Left kidney (tissue), 8 donors: ENCODE measurements at places on chromosomes 7 and 10. TPM values are rescaled to one million over a fixed set of nuclear protein-coding genes. Genes with fewer than 3 reads are reported as not detected.

The ARPC1A gene
- polyA plus RNA-seq, result 108 TPM

- no peak for DNase-seq
Observed at GRCh38 chr10:46558392-46559185, 2.1 kb upstream of the GPRIN2 start.

DNA sequence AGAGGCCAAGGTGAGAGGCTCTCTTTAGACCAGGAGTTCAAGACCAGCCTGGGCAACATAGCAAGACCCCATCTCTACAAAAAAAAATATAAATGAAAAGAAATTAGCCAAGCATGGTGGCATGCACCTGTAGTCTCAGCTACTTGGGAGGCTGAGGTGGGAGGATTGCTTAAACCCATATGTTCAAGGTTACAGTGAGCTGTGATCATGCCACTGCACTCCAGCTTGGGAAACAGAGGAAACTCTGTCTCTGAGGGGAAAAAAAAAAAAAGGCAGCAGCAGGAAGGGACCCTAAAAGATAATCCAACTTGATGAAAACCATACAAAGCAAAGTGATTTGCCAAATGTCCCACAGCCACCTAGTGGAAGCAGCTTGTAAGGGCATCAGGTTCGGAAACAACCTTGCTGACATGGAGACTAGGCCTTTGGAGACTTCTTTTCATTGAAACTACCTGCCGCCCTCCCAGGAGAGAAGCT lies 15.6 kb upstream of the PBLD start:
- no peak for DNase-seq

- DNase-seq, result no peak
Observed at GRCh38 chr7:17497549-17498167, 199.2 kb downstream of the AHR start.

GRCh38 chr10:90289037-90289436 lies 568.8 kb downstream of the HTR7 start:
- no peak for DNase-seq
